ENCODE measurements at places on chromosomes 2 and 18.

- DNase-seq: peak; percentile 85
These were observed 110.2 kb upstream of the TRIB2 start for GRCh38 chr2:12606472-12607000.

- DNase-seq: no peak
These were observed 129.0 kb upstream of the PARD3B start for GRCh38 chr2:204416236-204416635.

DNA sequence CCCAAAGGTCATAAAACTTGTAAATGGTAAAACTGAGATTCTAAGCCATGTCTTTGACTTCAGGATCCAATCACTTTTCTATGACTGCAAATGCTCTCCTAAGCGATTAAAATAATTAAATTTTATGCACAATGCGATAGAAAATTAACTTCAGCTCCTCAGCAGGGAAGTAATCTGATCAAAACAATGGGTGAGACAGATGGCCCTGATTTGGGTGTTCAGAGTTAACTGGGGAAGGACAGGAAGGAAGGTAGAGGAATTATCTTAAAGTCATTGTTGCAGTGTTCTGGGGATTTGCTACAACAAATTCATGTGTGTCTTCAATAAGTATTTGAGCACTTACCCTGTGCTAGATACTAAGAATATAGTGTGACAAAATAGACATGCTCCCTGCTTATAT lies 446.0 kb upstream of the MEX3C start:
- no peak for DNase-seq

- DNase-seq: no peak
These were observed 123.3 kb upstream of the RND3 start for GRCh38 chr2:150610670-150611279.

DNA sequence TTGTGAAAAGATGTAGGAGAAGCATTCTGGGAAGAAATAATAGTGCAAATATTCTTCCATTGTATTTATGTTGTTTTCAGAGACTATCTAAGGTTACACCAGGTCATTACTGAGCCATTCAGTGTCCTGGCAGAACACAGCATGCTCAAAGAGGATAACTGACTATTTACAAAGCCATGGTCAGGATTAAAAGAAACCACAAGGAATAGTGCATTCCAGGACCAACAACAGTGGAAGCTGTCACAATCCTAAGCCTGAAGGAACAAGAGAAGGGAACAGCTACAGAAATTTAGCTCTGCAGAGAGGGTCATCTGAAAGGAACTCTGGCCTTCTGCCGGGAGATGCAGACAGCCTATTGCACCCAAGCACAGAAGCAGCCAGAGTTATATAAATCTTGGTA lies 116.7 kb downstream of the DSC3 start:
- DNase-seq: peak; percentile 16

- no peak for DNase-seq
These were observed 120.6 kb upstream of the MYCN start for GRCh38 chr2:15819562-15820256.
